Amniotic stem cell (primary cell): ENCODE measurements at places on chromosomes 16 and 17.

DNA sequence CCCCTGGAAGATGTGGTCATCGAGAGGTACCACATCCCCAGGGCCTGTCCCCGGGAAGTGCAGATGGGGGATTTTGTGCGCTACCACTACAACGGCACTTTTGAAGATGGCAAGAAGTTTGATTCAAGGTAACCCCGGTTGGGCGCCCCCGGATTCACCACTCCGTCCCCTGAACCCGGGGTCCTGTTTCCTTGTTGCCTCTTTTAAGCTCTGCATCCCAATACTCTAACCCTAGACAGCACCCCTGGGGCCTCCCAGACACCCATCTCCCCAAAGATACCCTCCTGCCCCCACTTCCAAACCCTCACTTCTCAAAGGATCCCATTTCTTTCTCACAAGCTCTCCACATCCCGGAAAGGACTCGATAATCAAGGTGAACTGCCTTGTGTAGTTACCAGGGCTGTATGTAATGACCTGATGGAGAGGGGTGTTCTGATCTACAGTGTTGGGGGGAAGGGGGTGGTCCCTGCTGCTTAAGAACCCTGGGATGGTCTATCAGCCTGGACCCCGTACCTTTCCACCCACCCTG lies 412 bp downstream of the FKBP10 start:
- no peak for DNase-seq

DNA sequence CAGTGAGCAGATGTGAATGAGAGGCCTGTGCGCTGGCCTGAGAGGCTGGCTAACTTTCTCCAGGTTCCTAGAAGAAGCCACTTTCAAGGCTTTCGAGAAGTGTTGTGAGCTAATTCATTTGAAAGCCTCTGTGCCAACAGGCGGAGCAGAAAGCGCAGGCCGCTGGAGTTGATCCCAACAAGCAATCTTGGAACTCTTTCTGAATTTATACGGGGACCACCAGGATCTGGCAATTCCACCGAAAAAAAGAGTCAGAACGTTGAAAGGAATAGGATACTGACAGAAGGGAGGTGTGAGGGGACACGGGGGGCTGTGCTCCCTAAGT lies 71.3 kb upstream of the METRNL start:
- DNase-seq, result no peak

- DNase-seq, result no peak
These were observed 32.9 kb downstream of the ITGAM start for GRCh38 chr16:31292704-31293103.

- DNase-seq, result no peak
These were observed 13.7 kb downstream of the HIC1 start for GRCh38 chr17:2068519-2069051.

DNA sequence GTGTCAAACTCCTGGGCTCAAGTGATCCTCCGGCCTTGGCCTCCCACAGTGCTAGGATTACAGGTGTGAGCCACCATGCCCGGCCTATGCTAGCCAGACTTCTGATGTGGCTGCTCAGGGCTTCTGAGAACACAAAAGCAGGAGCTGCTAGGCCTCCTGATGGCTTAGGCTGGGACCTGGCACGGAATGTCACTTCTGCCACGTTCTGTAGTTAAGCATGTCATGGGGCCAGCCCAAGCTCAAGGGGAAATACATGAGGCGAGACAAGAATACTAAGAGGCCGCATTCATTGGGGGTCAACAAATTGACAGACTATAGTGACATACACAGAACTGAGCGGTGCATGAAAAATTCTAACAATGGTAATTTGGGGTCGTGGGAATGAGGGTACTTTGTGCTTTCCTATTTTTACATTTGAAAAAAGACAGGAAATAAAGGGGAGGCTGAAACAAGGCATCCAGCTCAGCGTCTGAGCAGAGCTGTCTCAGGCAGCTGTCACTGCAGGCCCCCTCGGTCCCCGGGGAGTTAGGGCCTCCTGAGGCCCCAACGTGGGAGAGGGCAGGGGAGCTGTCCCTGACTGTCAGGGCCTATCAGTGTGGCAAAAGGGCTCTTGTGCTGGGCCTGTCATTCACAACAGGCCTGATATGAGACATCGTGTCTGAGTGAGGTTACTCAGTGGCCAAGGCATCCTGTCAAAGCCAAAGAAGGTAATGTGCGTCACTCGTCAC lies 26.4 kb downstream of the CFAP20 start:
- DNase-seq, result no peak

DNA sequence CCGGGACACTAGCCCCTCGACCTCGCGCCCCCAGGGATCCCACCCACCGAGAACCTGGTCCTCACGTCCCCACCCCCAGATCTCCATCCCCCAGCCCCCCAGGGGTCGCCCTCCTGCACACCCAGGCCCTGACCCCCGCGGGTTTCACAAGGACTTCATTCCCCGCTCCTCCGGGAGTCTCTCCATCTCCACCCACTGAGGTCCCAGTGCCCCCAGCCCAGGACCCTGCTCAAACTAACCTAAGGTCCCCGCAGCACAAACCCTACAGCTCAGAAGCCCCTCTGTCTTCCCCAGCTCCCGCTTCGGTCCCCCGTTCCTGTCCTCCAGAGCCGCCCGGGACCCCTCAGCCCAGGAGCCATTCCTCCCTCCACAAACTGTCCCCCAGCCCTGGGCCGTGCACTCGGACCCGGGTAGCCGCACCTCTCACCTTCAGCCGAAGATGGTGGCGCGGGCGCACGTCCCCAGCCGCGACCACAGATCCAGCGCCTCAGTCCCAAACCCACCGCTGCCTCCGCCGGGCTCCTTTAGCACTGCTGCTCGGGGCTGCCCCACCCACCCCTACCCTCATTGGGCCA lies at the start of gene MYH10:
TSS of gene MYH10 (minus strand) at position 499 of the 575 bp plus-strand sequence. CDS start 7,479 bp downstream, outside the sequence.
- DNase-seq, result no peak

- no peak for DNase-seq
These were observed 73.9 kb downstream of the RPGRIP1L start for GRCh38 chr16:53629607-53630312.

DNA sequence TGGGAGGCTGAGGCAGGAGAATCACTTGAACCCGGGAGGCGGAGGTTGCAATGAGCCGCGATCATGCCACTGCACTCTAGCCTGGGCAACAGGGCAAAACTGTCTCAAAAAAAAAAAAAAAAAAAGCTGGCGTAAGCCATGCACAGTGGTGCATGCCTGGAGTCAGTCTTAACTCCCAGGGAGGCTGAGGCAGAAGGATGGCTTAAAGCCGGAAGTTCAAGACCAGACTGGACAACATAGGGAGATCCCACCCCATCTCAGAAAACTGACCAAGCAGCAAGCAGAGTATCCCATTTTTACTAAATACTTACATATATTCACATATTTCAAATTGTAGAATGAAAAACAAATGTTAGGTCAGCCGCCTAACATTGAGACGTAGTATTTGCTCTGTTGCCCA lies 4.6 kb downstream of the NT5C start:
- DNase-seq, result no peak

DNA sequence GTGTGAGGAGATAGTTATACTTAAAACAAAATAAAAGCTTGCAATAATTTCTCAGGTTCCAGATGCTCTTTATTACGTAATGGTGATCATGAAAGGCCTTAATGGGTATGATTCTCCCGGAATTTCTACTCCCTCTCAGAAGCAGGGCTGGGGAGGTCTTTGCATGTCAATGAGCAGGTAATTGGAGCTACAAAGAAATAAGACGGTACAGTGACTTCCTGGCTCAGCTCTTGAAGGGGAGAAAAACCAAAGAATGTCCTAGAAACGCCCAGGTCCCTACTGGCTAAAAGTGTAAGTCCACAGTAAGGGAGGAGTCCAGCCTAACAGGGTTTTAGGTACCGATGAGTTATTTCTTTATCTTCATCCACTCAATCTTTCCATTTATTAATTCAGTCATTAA lies 390.9 kb downstream of the TMEM114 start:
- no peak for DNase-seq

- no peak for DNase-seq
These were observed 2.1 kb upstream of the C1QL1 start for GRCh38 chr17:44970136-44970741.

GRCh38 chr17:44219108-44219615 lies 313 bp downstream of the UBTF start:
- no peak for DNase-seq

GRCh38 chr17:61815863-61816503 lies 47.3 kb downstream of the BRIP1 start:
- DNase-seq, result no peak

GRCh38 chr17:75683583-75683982 lies 16.4 kb downstream of the SAP30BP start:
- DNase-seq, result no peak

DNA sequence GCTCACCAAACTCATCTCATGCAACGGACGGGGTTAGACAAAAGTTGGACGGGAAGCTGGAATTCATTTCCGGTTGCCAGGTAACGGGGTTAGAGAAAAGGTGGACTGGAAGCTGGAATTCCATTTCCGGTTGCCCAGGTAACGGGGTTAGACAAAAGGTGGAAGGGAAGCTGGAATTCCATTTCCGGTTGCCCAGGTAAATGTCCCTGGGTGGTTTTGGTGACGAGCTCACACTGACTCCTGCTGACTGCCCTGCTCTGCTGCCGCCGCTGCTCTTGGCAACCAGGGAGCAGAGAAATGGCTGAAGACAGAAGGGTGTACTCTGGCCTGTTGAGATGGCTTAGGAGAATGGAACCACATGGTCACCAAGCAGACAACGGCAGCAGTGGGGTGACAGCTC lies 170.3 kb upstream of the RPH3AL start:
- no peak for DNase-seq

GRCh38 chr17:82938486-82938872 lies 98.7 kb upstream of the ZNF750 start:
- DNase-seq, result no peak

- no peak for DNase-seq
These were observed 8.9 kb downstream of the HID1 start for GRCh38 chr17:74963656-74964055.

- DNase-seq, result no peak
These were observed 16.6 kb upstream of the IL21R start for GRCh38 chr16:27385398-27385797.

- no peak for DNase-seq
These were observed 242.4 kb downstream of the ZFHX3 start for GRCh38 chr16:72805486-72805885.

GRCh38 chr16:87384162-87384874 lies 742 bp upstream of the FBXO31 start:
- DNase-seq, result no peak

- DNase-seq, result no peak
These were observed 190.4 kb downstream of the USP22 start for GRCh38 chr17:20852239-20852989.

GRCh38 chr16:4273858-4274311 lies 1.1 kb upstream of the TFAP4 start:
- DNase-seq, result no peak

DNA sequence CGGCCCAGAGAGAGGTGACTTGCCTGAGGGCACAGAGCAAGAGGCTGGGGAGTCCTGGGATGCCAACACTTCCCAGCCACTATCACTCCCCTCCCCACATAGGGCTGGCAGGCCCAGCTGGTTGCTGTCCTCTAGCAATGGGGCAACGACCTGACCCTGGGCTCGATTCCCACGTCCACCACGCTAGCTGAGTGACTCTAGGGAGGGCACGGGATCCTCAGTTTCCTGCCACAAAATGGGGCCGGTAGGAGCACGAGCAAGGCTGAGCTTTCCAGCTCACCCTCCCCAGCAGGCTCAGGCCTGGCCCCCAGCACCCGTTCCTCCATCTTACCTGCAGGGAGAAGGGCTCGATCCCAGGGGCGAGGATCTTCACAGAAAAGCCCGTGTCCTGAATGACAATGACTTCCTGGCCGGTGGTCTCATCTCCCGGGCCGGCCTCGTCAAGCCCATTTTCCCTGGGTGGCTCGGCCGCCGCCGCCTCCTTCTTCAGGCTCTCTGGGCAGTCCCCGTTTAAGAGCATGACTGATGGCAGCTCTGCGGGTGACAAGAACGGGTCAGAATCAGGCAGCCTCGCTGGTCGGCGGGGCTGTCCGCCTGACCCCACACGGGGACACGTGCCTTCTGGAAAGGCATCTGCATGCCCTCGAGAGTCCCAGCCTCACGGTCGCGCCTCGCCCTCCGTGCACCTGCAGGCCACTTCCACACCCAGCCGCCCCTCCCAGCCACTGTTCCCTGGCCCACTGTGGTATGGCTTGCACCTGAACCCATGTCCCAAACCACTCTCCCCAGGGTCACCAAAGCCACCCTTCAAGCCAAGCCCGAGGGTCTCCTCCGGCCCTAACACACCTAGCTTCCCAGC lies 7.3 kb downstream of the CLUH start:
- no peak for DNase-seq

- no peak for DNase-seq
These were observed 32.7 kb downstream of the ITGB3 start for GRCh38 chr17:47286198-47286914.

GRCh38 chr16:2712546-2712945 lies 7.5 kb downstream of the PRSS27 start:
- no peak for DNase-seq

- no peak for DNase-seq
These were observed 13.8 kb upstream of the GFAP start for GRCh38 chr17:44928950-44929720.

DNA sequence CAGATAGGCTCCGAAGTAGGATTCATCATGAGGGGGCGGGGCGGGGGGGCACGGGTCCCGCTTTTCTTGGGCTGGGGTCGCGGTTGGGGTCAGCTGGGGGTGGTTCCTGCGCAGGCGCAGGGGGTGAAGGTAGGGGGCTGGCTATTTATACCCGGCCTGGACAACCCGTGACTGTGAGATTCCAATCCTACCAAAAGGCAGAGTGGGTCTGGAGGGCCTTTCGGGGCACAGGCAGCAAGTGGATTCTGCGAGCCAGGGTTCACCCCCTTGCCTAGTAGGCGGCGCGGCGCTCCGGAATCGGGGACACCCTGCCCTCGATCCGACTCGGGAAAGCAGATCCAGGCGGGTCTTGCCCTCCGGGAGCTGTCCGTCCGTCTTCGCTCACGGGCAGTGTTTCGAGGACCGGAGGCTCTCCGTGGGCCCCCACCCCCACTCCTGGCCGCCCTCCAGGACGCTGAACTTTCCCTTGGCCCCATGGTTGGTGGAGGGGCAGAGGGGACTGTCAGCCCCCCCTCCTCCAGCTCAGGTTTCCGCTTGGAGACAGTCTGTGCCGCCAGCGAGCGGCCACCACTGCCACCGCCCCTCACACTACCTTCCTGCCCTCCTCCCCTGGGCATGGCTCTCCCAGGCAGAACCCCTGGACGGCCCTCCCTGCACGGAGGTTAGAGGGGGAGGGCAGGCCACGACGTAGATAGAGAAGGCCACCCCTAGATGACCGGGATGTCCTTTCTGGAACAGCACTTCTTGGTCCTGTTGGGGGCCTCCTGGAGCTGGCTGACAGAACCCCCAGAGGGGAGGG lies 634 bp downstream of the SLC2A4 start:
- DNase-seq, result no peak

DNA sequence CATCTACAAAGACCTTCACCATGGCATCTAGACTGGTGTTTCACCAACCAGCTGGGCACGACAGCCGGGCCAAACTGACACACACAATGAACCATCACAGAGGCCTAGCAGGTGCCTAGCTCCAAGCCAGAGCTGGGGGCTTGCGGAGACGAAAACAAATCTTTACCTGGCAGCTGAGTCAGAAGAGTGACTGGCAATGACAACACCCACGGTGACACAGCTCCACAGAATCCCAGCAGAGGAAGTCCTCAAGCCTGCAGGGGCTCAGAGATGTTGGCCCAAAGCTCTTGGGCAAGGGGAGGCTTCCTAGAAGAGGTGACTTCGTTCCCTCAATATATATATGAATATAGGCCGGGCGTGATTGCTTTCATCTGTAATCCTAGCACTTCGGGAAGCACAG lies 5.1 kb downstream of the MMP25 start:
- DNase-seq, result no peak

GRCh38 chr16:83113317-83113716 lies 486.5 kb downstream of the CDH13 start:
- no peak for DNase-seq
